ENCODE measurements at places on chromosomes 16 and 17. TPM values are rescaled to one million over a fixed set of nuclear protein-coding genes. Genes with fewer than 3 reads are reported as not detected.

GRCh38 chr17:34319039-34319483 is at the start of gene CCL8:
TSS of gene CCL8 (plus strand) at chr17:34319435. CDS start at chr17:34319502, 67 bp downstream.
- DNase-seq: no peak

CCL3 gene
- not detected for polyA plus RNA-seq

NPIPA5 gene
- not detected for polyA plus RNA-seq

DNA sequence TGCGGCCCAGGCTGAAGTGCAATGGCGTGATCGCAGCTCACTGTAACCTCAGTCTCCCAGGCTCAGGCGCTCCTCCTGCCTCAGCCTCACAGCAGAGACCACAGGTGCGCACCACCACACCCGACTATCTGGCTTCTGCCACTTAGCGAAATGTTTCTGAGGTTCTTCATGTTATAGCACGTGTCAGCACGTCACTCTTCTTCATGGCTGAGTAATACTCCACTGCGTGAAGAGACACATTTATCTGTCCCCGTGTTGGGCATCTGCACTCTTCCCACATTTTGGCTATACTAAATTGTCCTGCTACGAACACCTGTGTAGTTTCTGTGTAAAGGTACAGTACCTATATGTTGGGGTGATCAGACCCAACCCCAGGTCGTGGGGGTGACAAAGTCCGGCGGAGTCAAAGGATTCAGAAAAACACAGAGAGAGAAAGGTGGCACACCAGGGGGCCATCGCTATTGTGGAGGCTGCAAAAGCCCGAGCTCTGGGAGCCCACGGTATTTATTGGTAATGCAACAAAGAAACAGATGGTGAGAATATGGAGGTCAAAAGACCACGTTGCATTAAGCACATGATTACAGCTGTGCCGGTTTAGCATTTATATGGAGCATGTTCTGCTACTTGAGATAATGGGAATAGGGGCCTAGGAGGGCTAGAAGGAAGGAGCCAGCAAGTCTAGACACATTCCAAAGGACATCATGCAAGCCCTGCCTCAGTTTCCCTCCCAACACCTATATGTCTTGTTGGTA is 851 bp upstream of the DPEP1 start:
- no peak for DNase-seq

KIF18B gene
- 41.7 TPM for polyA plus RNA-seq

SOX15 gene
- 0.30 TPM for polyA plus RNA-seq

- DNase-seq: no peak
Measured at GRCh38 chr17:6102615-6103014, 32.4 kb downstream of the WSCD1 start.

DNA sequence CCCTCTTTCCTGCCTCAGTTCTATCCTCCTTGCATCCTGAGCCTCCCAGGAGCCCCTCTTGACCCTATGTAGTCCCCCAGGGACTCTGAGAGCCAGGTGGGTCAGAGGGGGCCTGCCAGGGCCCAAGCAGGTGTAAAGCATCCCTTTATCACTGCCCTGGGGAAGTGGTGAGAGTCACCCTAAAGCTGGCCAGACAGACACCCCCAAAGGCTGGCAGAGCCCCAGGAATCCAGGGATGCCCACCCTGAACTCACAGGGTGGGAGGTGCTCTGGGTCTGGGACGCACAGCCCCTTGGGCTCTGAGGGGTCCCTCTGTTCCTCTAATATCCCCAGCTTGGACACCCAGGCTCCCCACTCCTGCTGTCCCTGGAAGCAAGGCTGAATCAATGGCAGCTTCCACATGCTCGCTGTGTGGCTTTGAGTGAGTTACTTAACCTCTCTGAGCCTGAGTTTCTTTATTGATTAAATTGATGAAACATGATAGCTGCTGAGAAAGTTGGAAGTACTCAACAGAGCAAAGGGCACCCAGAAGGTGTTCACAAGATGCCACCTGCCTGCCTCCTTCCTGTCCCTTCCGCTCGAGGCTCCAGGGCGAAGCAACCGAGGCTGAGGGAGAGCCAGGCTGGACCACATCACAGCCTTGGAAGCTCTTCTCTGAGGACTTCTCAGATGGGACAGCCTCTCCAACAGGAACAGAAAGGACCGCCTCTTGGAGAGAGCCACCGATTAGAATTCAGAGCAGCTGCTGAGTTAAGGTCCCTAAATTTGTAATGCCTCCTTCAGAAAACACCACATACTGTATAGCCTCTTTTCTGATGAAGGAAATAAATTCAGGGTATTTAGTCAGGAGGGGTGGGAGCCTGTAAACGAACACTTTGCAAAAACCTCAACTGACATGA is 67.1 kb upstream of the DOC2B start:
- no peak for DNase-seq

GRCh38 chr16:2523801-2524231 is 3.6 kb downstream of the AMDHD2 start:
- no peak for DNase-seq

IRX3 gene
- polyA plus RNA-seq: 3.7 TPM

SPATA22 gene
- polyA plus RNA-seq: not detected

FASN gene
- polyA plus RNA-seq: 114 TPM

- DNase-seq: no peak
Measured at GRCh38 chr16:19227643-19228042, 57.9 kb upstream of the CLEC19A start.

DNA sequence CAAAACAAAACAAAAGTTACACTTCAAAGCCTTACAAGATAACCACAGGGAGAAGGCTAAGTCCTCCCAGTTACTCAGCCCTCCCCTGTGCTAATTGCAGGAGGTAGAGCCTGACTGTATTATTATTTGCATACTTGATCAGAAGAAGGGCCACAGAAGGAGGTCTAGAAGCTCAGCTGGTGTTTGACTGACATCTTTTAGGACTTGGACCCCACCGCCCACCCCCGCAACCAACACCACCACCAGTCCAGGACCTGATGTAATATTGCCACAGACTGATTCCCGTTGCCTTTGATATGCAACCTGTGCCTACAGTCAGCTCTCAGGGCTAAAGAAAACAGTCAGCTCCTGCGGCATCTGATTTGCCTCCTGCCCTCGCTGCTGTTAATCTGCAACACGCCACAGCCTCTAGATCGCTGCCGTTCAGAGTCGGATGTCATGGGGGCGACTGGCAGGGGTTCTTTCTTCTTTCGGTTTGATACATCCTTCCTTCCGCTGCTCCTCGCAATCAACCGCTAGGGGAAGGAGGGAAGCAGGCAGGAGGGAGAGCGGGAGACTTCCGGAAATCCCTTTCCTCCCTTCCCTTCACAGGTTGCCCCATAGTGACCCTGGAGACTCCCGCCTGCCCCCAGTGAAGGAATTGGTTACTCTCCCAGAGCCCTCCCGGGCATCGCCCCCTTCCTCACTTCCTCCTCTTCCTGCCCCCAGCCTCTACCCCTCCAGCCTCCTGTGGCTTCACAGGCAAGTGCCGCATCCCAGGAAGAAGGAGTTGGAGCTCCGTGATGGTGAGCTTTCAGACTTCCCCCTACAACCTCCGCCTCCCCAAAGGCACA is 90.5 kb upstream of the SOX9 start:
- peak; percentile 88 for DNase-seq

GPR139 gene
- not detected for polyA plus RNA-seq

DNA sequence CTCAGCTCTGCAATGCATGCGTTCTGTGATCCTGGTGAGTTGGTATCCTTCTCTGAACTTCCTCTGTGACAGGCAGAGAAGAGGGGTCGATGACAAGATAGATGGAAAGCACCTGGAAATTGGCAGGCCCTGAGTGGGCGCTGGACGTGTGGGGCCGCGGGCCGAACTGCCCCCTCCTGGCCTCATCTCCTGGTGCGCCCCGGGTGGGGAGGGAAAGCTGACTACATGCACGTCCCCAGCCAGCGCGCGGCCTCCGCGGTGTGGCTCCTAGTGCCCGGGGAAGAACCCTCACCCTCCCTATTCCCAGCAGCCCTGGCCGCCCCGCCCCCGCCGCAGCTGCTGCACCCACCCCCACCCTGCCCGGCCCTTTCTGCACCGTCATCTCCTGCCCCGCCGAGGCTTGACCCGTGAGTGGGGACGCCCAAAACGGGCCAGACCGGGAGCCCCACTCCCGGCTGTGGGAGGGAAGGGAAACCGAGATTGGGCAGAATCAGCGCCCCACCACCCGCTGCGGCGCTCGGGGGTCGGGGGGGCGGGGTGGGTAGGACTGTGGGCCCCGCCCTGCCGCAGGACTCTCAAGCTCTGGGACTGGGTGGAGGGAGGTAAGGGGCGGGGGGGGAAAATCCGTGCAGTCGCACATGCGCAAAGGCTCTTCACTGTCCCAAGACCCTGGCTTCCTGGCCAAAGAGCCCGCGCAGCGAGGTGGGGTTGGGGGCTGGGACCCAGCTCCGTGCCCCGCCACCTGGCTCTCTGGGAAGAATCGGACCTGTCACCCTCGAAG is at the start of gene NOL3:
Gene NOL3, plus strand, starts transcription at position 371 of the 781 bp plus-strand sequence.
- DNase-seq: peak; percentile 89

- no peak for DNase-seq
Measured at GRCh38 chr16:85363881-85364280, 249.2 kb upstream of the GSE1 start.

- no peak for DNase-seq
Measured at GRCh38 chr17:57455063-57455914, 199.0 kb downstream of the MSI2 start.

SLFN12 gene
- polyA plus RNA-seq: 0.12 TPM

- no peak for DNase-seq
Measured at GRCh38 chr16:7597677-7598076, 265.0 kb downstream of the RBFOX1 start.

GRCh38 chr16:1129106-1129960 is 23.6 kb upstream of the CACNA1H start:
- no peak for DNase-seq

DNA sequence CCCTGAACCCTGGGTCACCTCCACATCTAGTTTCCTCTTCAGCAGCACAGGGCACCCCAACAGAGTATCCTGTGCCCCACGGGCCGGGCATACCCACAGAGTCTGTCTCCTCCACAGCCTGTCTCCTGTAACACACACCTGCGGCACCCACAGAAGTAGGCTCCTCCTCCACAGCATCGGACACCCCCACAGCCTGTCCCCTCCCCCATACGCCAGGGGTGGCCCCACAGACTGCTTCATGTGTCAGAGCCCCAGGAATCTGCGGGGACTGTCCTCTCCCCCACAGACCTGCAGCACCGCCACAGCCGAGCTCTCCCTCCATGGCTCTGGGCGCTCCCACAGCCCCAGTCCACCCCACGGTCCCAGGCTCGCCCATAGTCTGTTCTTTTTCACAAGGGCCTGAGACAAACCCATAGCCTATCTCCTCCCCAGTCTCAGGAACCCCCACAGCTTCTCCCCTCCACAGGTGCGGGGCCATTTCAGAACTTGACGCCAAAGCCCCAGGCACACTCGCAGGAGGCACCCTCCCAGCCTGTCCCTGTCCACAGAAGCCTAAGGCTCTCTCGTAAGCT is 1.4 kb downstream of the KIAA0753 start:
- DNase-seq: no peak

DNA sequence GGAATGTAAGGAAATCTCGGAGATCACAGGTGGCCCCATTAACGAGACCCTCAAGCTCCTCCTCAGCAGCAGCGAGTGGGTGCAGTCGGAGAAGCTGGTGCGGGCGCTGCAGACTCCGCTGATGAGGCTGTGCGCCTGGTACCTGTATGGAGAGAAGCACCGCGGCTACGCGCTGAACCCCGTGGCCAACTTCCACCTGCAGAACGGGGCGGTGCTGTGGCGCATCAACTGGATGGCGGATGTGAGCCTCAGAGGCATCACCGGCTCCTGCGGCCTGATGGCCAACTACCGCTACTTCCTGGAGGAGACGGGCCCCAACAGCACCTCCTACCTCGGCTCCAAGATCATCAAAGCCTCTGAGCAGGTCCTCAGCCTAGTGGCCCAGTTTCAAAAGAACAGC is 16.2 kb downstream of the MLYCD start:
- DNase-seq: no peak

GRCh38 chr17:35051183-35051578 is 12.3 kb downstream of the RFFL start:
- no peak for DNase-seq

ABCC11 gene
- polyA plus RNA-seq: 0.09 TPM

DNA sequence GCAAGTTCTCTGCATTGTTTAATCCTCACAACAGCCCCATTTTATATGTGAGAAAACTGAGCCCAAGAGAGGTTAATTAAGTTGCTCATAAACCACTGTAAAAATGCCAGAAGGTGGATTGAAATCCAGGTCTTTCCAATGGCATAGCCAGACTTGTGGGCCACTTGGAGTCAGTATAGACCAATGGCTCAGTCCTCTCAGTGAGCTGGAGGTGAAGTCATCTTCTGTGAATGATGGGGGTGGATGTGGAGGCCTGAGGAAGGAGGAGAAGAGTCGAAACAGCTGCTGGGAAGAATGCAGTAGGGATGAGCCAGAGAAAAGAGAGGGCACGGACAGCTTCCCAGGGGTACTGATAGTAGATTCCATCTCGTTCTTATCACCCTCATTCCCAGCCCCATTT is 213.4 kb downstream of the SOX9 start:
- DNase-seq: no peak

ITGA2B gene
- 2.2 TPM for polyA plus RNA-seq

TMEM114 gene
- polyA plus RNA-seq: not detected

CLEC19A gene
- 0.58 TPM for polyA plus RNA-seq

ACSM2A gene
- not detected for polyA plus RNA-seq

- DNase-seq: no peak
Measured at GRCh38 chr17:62147284-62147683, 82.2 kb upstream of the MED13 start.

DNA sequence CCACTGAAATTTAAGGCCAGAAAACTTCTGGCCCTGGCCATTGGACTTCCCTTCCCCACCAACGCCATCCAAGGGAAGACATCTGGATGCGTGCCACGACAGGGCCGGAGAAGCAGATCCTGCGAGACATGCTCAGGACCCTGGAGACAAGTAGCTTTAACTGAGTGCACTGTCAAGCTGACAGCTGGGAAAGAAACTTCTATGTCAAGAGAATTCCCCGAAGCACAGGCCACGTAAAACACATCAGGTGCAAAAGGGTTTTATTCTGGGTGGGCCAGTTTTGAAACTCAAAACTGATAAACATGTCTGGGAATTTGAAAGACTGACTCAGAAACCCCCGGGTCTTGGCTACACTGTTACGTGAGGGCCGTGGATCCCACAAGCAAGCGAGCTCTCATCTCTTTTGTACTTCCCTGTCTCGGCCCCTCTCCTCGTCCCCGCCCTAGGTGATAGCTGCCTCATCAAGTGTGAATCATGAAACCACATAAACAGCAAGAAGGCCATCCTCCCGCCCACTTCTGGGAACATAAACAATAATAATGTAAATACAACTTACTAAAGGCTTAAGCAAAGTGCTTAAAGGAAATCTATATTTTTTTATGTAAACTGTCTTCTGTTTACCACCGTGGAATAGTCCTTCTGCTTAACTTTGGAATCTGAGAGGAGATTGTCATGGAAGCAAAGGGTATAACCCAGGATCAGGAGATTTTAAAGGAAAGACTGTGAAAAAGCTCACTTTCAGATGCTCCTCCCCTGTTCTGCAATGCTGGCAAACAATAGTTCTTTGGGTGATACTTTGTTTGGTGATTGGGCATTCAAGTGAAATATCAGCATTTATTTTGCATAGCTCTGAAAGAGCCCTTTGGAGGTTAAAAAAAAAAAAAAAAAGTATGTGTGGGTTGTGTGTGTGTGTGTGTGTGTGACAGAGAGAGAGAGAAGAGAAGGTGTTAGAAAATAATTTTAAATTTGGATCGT is 406.0 kb upstream of the MAF start:
- peak; percentile 16 for DNase-seq

TOM1L1 gene
- 56.2 TPM for polyA plus RNA-seq

- DNase-seq: no peak
Measured at GRCh38 chr16:57971848-57972247, 920 bp upstream of the CNGB1 start.

Data from A549 (cell line).